Fibroblast of skin of left biceps (primary cell): ENCODE measurements at places on chromosomes 4 and X.
A peak's percentile ranks its signal among the peaks of the same experiment; 100 is the strongest.

GRCh38 chrX:36508042-36508441 is 500.1 kb upstream of the FAM47C start:
- no peak for DNase-seq

DNA sequence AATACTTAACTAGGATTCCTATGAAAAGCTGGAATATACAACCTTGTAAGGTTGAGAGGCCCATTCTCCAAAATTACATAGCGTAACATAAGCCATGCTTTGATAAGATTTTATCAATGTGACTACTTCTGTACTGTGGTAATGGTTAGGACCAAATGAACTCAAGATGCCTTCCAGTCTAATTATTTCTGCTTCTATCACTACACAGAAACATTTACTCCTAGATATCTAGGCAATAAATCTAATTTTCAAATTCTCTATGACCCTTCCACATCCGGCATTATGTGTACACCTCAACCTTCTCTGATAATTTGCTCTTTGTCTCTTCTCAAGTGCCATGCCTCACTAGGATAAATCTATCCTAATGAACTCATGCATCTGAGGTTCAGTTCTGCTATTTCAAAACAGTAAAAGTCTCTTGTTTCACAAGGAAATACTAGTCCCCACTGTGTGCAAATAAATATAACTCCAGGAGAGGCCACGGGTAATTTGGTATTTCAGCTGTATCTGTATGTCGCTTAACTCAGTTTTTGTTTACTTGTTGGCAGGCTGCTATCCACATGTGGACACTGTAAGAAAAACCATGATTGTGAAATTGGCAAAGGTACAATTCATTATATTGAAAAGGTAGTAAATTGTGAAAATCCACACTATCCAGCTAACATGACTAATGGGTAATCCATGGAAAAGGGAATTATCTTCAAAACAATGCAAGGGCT is 93.3 kb downstream of the PRDM5 start:
- no peak for DNase-seq

- DNase-seq, result no peak
Measured at GRCh38 chr4:159639671-159640323, 536.9 kb downstream of the RAPGEF2 start.

DNA sequence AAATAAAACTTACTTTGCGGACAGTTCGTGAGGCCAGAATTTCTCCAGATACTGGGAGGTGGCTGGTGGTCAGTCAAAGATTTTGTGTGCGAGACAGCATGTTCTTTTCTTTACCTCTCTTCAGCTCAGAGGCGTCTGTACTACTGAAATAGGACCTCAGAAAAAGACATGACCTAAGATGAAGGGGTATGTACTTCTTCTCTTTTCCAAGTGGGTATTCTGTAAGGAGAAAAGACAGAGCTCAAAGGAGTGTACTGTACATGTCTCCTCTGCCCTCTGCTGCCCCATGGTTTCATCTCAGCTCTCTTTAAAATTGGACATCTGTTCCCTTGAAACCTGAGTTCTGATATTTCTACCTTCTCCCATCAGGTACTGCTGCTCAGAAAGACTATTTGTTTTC is 38.1 kb downstream of the SEPTIN11 start:
- DNase-seq, result no peak

DNA sequence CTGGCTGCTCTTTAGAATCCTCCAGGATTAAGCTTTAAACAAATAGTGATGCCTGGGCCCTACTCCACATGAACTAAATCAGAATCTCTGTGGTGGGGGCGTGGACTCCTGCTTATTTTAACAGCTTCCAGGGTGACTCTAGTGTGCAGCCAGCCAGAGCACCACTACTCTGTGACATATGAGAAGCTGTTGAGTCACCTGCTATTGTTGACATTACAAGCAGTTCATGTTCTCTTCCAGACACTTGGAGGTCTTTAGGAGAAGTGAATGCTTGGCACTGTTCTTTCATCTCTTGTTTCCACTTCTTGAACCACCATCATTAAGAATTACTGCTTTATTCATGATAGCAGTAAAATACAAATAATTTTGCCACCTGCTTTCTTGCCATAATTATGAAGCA is 426 bp upstream of the C4orf51 start:
- DNase-seq, result peak; percentile 31

GRCh38 chr4:135418353-135418752 is 1216.8 kb upstream of the PABPC4L start:
- DNase-seq, result no peak

- DNase-seq, result no peak
Measured at GRCh38 chr4:101148551-101148950, 198.8 kb downstream of the PPP3CA start.

DNA sequence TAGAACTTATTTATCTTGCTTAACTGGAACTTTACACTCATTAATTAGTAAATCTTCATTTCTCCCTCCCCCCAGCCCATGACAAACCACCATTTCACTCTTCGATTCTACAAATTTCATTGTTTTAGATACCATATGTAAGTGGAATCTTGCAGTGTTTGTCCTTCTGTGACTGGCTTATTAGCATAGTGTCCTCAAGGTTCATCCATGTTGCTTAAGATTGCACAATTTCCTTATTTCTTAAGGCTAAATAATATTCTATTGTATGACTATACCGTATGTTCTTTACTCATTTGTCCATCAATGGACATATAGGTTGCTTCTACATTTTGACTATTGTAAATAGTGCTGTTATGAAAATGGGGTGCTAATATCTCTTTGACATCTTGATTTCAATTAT is 24.5 kb upstream of the RNF212 start:
- DNase-seq, result no peak

DNA sequence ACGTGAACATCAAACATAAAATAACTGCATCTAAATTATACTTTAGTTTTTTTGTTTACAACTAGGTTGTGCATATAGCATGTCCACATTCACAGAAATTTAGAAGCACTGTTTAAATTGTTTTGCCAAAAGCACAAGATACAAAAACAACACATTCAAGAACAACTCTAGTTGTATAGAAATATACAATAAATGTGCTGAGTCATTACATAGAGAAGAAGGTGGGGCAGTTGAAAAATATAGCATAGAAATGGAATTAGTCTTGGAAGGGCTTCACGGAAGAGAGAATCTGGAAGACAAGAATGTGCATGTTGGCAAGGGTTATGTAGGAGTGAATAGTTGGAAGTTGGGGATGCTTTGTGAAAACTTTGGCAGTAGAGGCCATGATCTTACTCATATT is 239.0 kb upstream of the GLRA2 start:
- no peak for DNase-seq

DNA sequence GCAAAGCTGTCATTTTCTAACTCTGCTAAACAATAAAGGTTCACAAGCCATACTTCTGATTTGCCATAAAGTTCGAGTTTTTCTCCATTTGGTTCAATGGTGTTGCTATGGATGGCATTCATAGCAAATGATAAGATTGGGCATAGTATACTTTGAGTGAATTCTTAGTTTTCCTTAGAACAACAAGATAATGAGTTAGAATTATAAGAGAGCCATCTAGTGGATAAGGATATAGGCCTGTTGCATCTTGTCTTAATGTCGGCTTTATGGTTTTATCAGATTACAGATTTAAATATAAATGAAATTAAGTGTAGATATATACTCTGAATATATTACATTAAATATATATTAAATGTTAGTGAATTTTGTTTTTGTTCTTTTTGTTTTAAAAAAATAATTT is 644.6 kb downstream of the IL1RAPL1 start:
- no peak for DNase-seq

DNA sequence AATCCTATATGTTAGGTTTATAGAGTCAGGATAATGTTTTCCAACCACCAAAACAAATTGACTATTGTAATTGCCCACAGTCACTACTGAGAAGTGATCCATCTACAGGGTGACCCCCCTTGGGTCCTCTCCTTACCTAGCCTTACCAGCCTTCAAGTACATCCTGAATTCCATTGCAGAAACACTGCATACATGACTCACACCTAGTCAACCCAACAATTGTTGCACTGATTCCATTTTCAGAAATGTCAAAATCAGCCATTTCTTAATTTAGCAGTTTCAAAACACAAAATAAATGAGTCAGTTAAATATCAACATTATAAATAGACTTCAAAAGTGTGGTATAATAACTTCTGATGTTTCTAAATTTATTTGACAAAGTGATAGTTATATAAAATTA is 106.3 kb upstream of the TNIP3 start:
- no peak for DNase-seq

GRCh38 chr4:21801661-21802385 is 146.7 kb downstream of the KCNIP4 start:
- DNase-seq, result no peak

DNA sequence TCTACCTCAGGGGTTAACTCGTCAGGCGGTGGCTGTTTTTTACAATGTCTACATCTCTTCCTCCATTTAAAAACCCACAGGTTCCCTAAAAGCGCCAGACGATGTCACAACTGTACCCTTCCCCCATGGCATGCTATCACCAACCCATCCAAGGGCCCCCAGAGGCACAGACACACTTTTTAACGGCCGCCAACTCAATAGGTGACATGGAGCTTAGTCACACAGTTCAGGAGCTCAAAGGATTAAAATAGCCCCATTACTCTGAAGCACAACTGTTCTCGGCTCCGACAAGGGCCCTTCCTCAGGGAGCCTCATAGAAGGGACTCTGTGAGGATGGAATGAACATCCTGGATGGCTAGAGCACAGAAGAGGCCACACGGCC is 12.4 kb downstream of the SH3KBP1 start:
- no peak for DNase-seq

DNA sequence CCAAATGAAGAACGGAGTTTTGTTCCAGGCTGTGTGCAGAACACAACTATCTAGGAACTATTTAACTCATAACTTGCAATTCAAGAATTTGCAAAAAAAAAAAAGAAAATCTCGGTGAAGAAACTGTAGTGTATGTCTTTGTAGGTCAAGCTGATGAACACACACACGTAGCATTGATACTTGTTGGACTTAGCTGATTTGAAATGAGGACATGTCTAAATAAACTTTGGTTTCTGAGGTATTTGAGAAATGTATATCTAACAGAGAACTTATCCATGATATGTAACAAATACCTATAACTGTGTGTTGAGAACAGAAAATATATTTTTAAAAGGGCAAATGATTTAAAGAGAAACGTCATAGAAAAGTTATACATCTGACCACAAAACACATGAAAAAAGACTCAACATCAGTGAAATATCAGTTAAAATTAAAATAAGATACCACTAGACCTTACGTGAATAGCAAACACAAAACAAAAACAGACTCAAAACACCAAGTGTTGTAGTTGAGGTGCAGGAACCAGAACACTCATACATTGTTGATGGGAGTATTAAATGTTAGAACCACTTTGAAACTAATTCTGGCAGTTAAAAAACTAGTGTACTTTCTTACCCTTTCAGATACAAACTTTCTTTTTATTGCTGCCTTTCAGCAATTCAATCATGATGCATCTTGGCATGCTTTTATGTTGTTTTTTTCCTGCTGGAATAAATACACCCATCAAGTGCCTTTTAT is 1535.8 kb upstream of the PCDH10 start:
- no peak for DNase-seq

DNA sequence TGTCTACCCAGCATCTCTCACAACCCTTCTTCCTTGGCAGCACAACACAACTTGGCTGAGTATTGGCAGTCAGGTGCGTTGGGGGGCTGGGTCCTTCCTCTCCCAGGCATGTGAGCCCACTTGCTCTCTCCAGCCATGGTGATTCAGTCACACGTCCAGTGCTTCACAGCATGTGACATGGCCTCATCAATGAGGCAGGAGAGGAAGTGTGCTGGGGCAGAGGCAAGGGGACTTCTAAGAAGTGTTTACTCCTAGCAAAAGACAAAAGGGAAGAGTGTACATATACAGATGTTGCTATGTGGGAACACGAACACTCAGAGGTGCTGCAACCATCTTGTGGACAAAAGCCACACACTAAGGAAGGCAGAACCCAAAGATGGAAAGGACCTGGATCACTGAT is 380.8 kb downstream of the FBXW7 start:
- no peak for DNase-seq

- no peak for DNase-seq
Measured at GRCh38 chr4:14596904-14597303, 405.4 kb upstream of the CPEB2 start.

- peak; percentile 77 for DNase-seq
Measured at GRCh38 chr4:173424899-173425805, 26.2 kb upstream of the SCRG1 start.

DNA sequence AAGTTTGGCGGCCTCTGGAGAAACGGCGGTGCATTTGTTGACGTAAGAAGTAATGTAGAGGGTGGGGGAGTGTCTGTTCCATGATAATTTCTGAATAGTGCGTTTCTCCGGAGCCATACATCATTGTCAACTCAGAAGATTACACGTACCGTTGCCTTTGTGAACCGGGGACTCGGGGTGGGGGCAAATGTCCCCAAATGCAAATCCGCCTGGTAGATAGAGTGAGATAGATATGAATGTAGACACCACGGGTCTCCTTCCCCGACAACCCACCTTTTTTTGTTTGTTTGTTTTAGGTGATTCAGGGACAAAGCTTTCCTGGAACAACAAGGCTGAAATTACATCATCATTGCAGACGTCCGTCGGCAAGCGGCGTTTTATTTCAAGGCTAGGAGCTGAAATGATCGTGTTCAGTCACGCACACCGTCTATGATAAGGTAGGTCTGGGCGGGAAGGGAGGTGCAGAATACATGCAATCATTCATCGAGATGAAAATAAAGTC is 96.0 kb upstream of the PPP2R3B start:
- DNase-seq, result no peak

DNA sequence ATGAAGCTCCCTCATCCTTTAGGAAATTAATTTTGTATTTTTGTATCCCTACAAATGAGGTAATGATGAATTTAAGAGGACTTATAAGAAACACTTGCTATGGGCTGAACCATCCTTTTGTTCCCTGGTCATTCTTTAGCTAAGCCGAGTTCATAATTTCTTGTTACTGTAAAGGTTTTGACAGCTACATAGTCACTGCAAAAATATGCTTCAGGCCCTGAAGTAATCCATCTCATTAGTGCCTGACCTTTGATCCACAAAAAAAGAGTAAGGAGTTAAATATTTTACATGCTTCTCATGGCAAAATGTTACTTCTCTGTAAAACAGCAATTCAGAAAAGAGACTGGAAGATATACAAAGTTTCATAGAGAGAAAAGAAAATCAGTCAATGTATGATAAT is 290.6 kb upstream of the SLIT2 start:
- DNase-seq, result peak; percentile 72

DNA sequence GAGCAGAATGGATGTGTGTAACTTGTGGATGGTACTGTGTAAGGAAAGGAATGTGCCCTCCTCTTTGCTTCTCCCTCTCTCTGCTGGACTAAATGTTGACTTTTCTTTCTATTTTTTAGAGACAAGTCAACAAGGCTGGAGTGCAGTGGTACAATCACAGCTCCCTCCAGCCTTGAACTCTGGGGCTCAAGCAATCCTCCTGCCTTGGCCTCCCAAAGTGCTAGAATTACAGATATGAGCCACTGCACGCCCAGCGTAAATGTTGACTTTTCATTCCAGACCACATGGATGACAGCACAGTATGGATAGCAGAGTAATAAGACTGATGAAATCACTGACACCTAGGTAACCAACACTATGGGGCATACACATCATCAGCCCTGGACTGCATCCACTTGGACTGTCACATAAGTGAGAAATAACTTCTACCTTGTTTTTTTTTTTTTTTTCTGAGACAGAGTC is 5.1 kb upstream of the RPS3A start:
- no peak for DNase-seq

- DNase-seq, result no peak
Measured at GRCh38 chr4:105895583-105896460, 551 bp downstream of the NPNT start.
